ENCODE measurements at places on chromosomes 5 and 9. TPM values are rescaled to one million over a fixed set of nuclear protein-coding genes. Genes with fewer than 3 reads are reported as not detected.

PHF24 gene
- total RNA-seq: not detected

PTPRD gene
- total RNA-seq: 0.15 TPM

NTRK2 gene
- 0.17 TPM for total RNA-seq

MIER3 gene
- total RNA-seq: 24.1 TPM

CHMP5 gene
- 51.7 TPM for total RNA-seq

PCDHB2 gene
- not detected for total RNA-seq

SPINK13 gene
- total RNA-seq: not detected

PTGS1 gene
- 0.08 TPM for total RNA-seq

SEMA5A gene
- total RNA-seq: not detected

MAP3K1 gene
- 13.8 TPM for total RNA-seq

SH3TC2 gene
- not detected for total RNA-seq

STOM gene
- total RNA-seq: 80.6 TPM

ECSCR gene
- total RNA-seq: 1.2 TPM

ORM1 gene
- not detected for total RNA-seq

FOXD4L6 gene
- total RNA-seq: not detected

LRRC19 gene
- not detected for total RNA-seq

C5orf46 gene
- not detected for total RNA-seq

PCDH1 gene
- total RNA-seq: not detected

FIBCD1 gene
- not detected for total RNA-seq

TXNDC8 gene
- not detected for total RNA-seq

GNA14 gene
- not detected for total RNA-seq

CER1 gene
- total RNA-seq: not detected

TICAM2 gene
- 1.0 TPM for total RNA-seq

SLC6A7 gene
- not detected for total RNA-seq

PCDHA11 gene
- not detected for total RNA-seq

STING1 gene
- total RNA-seq: 114 TPM

TBC1D13 gene
- 18.7 TPM for total RNA-seq

GABRA6 gene
- not detected for total RNA-seq

PLPP7 gene
- 0.15 TPM for total RNA-seq

PCDHGB3 gene
- total RNA-seq: 0.17 TPM

GMCL2 gene
- total RNA-seq: not detected

WWC1 gene
- total RNA-seq: 3.2 TPM

B4GALT1 gene
- 38.6 TPM for total RNA-seq

LMX1B gene
- total RNA-seq: not detected

SMIM33 gene
- 0.08 TPM for total RNA-seq

GARIN3 gene
- 0.25 TPM for total RNA-seq

SPINK4 gene
- not detected for total RNA-seq

SPATA31A3 gene
- total RNA-seq: not detected

MEIKIN gene
- total RNA-seq: not detected

ARHGEF39 gene
- 12.6 TPM for total RNA-seq

NIPAL4 gene
- 1.5 TPM for total RNA-seq

PTCH1 gene
- 10.8 TPM for total RNA-seq

HMMR gene
- total RNA-seq: 58.0 TPM

CXCL14 gene
- total RNA-seq: not detected

NUDCD2 gene
- 43.6 TPM for total RNA-seq

ACTL7B gene
- total RNA-seq: not detected

NPR3 gene
- total RNA-seq: not detected

PDLIM7 gene
- total RNA-seq: 51.5 TPM

JAK2 gene
- total RNA-seq: 26.0 TPM

TEK gene
- total RNA-seq: not detected

SLC27A4 gene
- 39.8 TPM for total RNA-seq

ZBTB26 gene
- total RNA-seq: 6.4 TPM

PHF2 gene
- total RNA-seq: 19.7 TPM

NUTM2G gene
- not detected for total RNA-seq

TAF1L gene
- not detected for total RNA-seq
